ENCODE measurements at places on chromosomes 12 and 14.
A peak's percentile ranks its signal among the peaks of the same experiment; 100 is the strongest.

GRCh38 chr14:77158175-77158881 is 16.7 kb upstream of the ZDHHC22 start:
- DNase-seq = no peak

GRCh38 chr14:101826351-101826750 is 64.8 kb downstream of the PPP2R5C start:
- DNase-seq = no peak

GRCh38 chr14:72315714-72316113 is 383.5 kb downstream of the RGS6 start:
- DNase-seq = no peak

- DNase-seq = no peak
Measured at GRCh38 chr12:113329022-113329790, 5.7 kb downstream of the SLC8B1 start.

DNA sequence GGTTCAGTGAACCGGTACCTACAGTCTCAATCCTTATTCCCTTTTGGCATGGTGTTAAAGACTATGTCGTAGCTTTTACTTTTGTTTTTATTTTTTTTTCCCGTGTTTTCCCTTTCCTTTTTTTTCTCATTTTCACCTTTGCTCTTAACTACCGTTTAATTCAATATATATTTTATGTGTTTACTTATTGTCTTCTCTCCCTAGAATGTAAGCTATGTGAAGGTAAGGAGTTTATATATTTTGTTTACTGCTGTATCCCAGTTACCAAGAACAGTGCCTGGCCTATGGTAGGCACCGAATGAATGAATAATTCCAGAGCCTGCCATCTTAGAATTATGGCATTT is 261 bp upstream of the MLH3 start:
- DNase-seq = no peak

GRCh38 chr12:99670635-99671034 is 23.1 kb downstream of the GARIN6 start:
- peak; percentile 77 for DNase-seq

DNA sequence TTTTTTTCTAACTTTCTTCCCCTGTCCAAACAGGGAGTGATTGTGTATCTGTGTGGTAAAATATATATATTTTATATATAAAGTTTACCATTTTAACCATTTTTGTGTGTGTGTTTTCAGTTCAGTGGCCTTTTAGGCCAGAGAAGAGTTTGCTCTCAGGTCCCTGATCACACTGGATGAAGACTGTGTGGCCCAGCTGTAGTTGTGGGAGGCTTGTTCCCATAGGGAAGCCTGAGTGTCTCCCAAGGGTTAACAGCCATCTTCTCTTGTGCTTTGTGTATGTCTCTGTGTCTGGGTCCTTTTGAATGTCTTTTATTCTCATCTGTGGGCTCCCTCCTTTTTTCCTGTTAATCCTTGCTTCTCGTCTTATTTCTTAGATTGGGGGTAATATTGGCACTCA is 23.4 kb downstream of the CGRRF1 start:
- no peak for DNase-seq

DNA sequence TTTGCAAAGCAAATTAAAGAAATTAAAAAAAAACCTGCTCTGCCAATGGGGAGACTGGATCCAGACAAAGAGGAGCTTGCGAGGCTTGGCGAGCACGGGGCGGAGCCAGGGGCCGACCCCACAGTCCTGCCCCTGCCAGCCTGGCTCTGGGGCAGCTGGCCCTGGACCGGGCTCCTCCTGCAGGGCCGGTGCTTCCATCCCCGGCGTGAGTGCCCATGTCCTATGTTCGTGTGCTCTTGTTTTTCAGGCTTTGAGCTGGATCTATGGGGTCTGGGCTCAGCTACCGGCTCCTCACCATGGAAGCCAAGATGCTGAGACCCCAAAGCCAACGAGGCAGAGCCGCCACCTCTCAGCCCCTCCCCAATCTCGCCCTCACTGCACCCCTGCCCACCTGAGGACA is 176.8 kb downstream of the KIF26A start:
- peak; percentile 48 for DNase-seq

GRCh38 chr12:127494961-127495915 is 771.7 kb upstream of the TMEM132C start:
- DNase-seq = no peak

DNA sequence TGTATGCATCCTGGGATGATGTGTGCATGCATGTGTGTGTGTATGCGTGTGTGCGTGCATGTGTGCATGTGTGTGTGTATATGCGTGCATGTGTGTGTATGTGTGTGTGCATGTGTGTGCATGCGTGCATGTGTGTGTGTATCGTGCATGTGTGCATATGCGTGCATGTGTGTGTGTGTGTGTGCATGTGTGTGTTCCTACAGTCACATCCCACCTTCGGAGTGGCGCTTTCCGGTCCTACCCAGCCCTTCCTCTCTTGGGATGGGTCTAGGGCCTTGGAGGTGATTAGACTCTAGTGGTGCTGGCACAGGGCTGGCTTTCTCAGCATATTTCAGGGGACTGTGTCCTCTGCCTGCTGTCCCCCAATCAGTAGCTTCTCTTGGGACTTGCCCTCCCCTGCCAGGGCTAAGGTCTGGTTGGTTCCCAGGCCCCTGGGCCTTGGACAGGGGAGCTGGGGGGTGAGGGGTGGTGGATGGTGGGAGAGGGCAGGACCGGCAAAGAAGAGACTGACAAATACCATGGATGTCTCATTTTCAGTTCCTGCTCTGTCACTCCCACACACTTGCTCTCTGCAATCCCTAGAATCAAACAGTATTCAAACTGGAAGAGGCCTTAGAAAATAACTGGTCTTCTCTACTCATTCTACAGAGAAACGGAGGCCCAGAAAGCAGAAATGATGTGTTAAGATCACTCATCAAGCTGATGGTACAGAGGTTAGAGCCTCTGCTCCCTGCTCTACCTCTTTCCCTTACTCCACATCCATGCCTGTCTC is 21.9 kb upstream of the FAIM2 start:
- DNase-seq = no peak

- no peak for DNase-seq
Measured at GRCh38 chr12:113468365-113469223, 3.1 kb downstream of the LHX5 start.

DNA sequence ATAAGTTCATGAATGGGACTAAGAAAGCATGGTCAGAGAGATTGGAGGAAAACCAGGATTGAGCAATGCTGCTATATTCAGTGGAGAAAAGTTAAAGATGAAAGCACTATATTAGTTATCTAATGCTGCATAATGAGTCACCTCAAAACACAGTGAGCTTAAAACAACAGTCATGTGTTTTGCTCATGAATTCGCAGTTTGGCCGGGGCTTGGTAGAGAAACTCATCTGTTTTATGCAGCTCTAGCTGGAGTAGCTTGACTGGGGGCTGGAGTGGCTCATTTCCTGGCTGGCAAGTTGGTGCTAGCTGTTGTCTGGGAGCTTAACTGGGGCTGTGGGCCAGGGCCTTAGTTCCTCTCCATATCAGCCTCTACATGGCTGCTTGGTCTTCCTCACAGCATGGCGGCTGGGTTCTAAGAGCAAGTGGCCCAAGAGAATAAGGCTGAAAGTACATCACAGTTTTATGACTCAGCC is 90.1 kb downstream of the ADCK1 start:
- DNase-seq = no peak

DNA sequence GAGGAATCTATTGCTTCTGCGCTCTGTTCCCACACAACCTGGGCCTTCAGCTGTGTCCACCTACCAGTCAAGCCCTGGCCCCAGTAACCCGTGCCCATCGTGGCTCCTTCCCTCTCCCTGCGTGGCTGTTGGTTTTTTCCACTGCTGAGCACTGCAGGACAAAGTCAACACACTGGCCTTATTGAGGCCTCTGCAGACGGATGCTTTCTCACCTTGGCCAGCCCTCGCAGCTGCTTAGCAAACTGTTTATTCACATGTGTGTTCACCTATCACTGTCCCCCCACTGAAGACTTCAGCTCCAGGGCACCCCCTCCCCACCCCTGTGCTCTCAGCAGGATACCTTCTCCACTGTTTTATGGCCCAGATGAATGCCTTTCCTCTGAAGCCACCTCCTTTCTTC is 12.8 kb upstream of the GPX2 start:
- no peak for DNase-seq

- no peak for DNase-seq
Measured at GRCh38 chr12:101923045-101923718, 45.8 kb downstream of the DRAM1 start.

- no peak for DNase-seq
Measured at GRCh38 chr14:33938131-33938949, 12.5 kb downstream of the EGLN3 start.

GRCh38 chr14:70921669-70922068 is 14.4 kb downstream of the PCNX1 start:
- no peak for DNase-seq

DNA sequence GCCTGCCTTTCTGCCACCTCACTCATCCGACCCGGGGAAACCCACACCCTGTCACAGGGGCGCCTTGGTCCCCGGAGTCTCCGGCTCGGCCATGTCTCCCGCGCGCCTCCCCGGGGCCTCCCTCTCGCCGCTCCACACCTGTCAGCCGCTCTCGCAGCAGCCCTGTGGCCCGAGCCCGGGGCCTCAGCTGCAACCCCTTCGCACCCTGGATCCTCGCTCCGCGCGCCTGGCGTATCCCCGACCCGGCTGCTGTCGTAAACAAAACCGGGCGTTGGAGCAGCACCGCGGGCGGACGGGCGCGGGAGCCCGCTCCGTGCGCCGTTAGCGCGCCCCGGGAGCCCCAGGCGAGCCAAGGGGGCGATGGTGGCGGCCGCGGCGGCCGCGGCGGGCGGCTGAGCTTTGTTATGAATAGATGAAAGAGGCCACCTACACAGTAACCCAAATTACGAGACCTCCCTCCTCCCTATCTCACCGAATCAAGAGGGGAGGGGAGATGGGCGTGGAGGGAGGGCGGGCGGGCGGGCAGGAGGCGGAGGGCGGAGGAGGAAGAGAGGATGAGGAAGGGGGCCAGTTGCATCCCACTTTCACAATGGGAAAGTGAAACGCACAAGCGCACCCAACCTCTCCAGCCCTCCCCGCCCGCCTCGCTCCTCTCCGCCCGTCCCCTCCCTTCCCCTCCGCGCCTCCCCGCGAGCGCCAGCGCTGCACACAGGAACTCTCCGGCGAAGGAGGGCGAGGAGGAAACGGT is at the start of gene PLXNC1:
PLXNC1 (plus strand) TSS at position 587 of the 748 bp plus-strand sequence. CDS start 395 bp downstream, outside the sequence.
- DNase-seq = peak; percentile 89

- DNase-seq = no peak
Measured at GRCh38 chr14:93056840-93057585, 58.7 kb downstream of the ITPK1 start.

GRCh38 chr14:58817846-58818245 is 180.1 kb downstream of the DACT1 start:
- no peak for DNase-seq

DNA sequence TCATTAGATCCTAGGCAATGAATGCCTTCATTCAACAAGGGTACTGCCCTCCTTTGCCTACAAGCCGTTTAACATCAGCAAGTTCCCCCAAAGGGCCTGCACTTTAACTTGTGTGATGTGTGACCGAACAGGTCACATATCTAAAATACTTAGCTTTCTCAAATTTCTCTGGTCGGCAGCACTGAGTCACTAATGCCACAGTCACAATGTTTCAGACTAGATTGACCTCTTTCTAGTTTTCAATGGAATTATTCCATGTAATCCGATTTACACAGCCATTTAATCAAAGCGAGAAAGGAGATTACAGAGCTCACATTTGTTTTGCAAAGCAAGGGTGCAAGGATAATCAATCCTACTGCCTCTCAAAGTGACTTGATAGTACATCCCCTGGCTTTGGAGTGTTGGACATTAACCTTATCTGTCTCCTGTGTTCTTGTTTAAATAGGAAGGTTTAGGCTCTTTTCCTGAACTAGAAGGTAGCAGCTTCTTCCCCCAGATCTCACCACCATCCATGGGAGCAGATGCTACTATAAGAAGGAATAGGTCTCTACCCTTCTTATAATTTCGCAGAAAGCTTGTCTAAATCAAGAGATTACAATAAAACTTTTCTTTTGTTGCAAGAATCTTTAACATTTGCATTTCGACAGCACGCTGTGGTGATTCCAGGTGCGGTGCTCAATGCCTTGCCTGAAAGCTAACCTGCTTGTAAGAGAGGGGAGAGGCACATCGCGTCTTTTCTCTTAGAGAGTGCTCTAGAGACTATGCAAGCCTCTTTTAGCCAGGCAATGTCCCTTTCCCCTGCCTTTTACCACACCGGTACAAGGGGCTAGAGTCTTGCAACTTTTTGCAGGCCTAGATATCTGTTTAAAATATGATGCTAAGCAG is 1.8 kb downstream of the KITLG start:
- no peak for DNase-seq
